NCI-H524 (cell line): ENCODE measurements at places on chromosomes 5 and 9.

DNA sequence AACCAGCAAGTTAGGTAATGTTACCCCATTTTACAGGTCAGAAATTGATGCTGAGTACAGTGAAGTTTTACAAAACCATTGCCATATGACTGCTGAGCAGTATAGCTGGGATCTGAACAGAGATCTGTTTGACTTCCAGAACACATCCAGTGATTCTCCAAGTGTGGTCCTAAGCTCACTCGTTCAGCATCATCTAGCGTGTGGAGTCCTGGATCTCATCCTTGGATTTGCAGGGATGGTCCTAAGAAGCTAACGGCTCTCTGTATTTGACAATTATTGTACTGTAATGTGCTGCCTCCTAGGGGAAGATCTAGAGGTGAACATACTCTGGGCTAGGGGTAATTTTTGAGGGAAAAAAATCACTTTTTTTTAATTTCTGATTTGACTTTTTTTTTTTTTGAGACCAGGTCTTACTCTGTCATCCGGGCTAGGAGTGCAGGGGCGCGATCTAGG lies 1.4 kb downstream of the SLC26A2 start:
- no peak for DNase-seq

DNA sequence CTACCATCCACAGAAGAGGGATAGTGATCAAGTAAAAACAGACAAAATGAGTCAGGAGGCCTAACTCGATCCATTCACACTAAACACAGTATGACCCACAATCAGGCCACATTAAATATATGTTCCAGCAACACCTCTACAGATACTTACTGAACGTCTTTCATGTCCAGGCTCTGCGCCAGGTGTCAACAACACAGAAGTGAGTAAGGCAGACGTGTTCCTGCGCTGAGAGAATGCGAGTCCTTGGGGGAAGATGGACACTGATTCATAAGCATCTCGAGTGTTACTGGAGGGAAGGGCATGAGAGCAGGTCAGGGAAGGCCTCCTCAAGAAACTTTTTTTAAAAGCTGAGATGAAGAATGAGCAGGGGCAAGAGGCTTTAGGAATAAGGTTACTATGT lies 164.3 kb upstream of the CLINT1 start:
- DNase-seq, result no peak

- DNase-seq, result no peak
Observed at GRCh38 chr5:6703806-6704205, 9.4 kb upstream of the TENT4A start.

GRCh38 chr5:166883016-166883415 lies 1408.4 kb upstream of the WWC1 start:
- DNase-seq, result no peak

DNA sequence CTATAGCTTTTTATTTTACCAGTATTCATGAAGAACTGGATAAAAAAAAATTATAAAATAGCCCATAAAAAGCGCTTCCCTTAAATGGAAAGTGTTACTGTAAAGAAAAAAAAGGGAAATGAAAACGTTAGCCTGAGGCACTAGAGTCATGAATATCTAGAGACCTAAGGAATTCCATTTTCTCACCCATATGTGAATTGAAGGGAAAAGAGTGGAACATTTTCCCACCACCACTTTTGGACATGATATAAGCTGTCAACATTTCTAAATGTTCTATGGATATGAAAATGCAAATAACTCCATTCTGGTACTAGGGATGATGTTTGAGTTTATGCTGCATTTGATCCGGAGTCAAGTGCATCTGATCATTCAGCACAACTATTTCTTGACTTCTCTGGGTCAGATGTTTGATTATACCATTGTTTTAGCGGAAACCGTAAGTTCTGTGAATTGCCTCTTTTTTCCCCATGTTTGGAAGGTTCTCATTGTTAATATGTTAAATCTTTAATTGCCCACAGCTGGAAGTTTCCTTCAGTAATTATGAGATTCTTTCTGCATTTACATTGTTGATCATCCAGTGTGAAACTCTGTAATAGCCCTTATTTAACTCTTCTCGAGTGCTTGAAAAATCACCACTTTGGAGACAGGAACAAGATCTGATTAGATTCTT lies 467.4 kb upstream of the SEMA6A start:
- DNase-seq, result no peak

- DNase-seq, result no peak
Observed at GRCh38 chr5:53642061-53642460, 81.6 kb downstream of the NDUFS4 start.

GRCh38 chr9:27248702-27249101 lies 48.2 kb downstream of the EQTN start:
- no peak for DNase-seq

GRCh38 chr5:111996574-111996973 lies 239.6 kb upstream of the NREP start:
- DNase-seq, result no peak

DNA sequence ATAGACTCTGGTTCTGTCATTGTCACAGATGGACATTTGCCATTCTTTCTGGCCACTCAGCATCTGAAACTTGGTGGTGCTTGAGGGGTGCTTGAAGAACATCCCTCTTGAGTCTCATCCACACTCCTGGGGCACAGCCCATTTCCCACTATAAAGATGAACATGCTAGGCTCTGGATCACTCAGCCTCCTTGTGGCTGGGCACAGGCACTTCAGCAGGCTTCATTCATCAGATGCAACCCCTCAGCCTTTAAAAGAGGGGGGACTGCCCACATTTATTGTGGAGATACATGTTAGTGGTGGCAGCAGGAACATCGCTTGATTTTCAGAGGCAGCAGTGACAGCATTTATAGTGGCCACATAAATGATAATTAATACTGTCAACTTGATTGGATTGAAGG lies 124.7 kb upstream of the NIPBL start:
- DNase-seq, result peak; percentile 24

DNA sequence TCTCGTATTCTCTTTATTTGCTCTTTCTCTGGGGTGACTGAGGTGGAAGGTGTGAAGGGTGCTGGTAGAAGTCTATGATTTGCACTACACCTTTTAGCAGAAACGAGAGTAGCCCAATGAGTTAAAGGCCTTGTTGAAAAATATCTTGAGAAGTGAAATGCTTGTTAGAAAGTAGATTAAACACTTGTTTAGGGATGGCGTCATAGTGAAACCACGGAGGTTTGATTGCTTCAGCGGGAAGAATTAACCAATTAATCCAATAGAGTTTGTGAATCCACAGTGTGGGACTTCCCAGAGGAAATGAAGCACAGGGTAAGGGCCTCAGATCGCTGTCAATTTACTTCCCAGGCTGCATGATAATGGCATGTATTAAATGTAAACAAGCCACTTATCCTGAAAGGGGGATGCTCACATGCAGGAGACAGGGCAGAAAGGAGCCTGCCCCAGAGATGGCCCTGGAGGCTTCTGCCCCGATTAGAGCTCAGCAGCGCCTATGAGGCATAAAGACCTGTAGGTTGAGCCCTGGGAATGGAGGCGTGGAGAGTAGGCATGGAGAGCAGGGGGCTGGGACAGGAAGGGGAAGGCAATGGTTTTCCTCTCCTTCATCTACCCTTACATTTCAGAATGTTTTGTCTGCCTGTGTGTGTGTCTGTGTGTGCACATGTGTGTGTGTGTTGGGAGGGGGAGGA lies 1.5 kb downstream of the FAM170A start:
- DNase-seq, result no peak

- no peak for DNase-seq
Observed at GRCh38 chr5:97839341-97840086, 656.5 kb upstream of the RIOK2 start.

DNA sequence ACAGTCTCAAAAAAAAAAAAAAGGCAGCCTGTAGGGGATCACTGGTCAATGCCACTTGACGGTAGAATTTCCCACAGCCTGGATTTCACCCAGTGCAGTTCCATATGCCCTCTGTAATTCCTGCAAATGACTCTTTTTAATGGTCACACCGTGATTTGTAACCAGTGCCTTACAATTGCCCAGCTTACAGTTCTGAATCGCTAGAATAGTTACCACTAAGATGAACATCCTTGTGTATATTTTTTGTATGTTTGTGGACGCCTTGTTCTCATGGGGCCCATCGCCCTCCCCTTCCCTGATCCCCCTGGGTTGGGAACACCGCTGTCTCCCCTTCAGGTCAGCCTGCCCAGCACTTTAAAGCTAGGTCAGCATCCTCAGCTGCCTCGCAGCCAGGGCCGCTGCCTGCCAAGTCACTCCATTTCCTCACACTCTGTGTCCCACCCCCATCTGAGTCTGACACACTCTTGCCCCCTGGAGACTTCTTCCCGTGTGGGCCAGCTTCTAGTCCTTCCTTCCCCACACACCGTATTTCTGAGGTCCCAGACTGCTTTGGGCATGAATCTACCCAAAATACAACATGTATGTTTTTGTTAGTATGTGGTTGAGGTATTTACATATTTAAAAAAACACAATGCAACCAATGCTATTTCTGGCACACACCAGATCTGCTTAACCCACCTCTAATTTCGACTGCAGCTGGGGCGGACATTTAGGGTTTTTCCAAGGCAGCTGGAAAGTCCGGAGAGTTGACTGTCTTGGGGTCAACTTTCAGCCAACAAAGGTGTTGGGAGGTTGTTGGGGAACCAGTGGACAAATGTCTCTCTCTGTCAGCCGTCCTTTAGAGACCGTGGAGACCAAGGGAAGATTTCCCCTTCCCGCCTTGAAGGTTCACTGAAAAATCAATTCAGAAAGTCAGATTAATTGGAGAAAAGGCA lies 120.5 kb upstream of the NEK6 start:
- DNase-seq, result no peak

- DNase-seq, result peak; percentile 28
Observed at GRCh38 chr5:154478752-154479159, 729 bp upstream of the HAND1 start.

GRCh38 chr5:174271316-174271715 lies 225.8 kb downstream of the NSG2 start:
- no peak for DNase-seq

- no peak for DNase-seq
Observed at GRCh38 chr5:179224741-179225140, 120.5 kb downstream of the ADAMTS2 start.

DNA sequence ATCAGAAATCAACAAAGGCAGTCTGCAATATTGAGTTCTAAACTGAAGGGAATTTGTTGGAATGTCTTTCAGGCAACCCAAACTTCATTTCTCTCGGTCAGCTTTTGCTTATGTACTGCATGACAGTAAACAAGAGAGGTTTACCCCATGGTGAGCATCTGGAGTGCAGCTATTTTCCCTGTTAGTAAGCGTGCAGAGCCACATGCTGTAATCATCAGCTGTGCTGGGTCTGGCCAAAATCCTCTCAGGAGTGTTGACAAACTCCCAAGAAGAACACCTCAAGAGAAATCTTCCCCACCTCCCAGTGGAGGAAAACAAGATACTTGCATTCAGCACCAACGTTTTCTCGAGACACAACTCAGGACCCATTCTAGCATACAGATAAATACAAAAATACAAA lies 83.6 kb upstream of the ADAMTSL1 start:
- DNase-seq, result no peak

DNA sequence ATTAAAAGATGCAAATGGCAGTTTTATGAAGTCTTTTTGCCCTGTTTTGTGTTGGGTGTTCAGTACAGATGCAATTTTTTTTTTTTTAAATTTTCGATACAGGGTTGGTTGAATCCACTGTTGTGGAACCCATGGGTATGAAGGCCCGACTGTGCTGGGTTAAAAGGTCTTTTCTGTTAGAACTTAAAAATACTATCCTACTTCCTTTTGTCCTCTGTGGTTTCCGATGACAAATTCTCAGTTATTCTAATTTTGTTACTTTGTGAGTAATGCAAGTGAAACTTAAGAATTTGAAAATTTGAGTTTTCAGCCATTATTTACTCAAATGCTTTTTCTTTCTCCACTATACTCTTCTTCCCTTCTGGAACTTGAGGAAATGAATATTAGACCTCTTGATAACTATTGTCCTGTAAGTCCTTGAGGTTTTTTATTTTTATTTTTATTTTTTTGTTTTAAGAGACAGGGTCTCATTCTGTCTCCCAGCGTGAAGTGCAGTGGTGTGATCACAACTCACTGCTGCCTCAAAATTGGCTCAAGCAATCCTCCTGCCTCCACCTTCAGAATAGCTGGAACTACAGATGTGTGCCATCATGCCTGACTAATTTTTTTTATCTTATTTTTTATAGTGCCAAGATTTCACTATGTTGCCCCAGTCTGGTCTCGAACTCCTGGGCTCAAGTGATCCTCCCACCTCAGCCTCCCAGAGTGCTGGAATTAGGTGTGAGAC lies 67.5 kb downstream of the ZCCHC7 start:
- DNase-seq, result no peak

DNA sequence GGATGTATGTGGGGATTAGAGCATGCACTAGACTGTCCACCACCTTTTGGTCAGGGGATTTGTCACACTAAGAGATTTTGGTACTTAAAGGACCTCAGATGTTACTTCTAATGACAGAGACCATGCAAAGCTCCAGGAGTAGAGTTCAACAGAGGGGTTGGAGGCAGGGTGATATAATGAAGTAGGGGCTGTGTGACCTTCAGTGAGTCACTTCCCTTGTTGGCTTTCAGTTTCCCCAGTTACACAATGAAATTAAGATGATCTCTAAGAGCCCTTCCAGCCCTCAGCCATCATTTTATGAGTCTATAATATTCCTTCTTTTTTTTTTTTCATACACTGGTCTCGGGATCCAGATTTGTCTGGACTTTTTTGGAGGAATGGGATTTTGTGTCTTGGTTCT lies 26.8 kb downstream of the GLRA1 start:
- no peak for DNase-seq

DNA sequence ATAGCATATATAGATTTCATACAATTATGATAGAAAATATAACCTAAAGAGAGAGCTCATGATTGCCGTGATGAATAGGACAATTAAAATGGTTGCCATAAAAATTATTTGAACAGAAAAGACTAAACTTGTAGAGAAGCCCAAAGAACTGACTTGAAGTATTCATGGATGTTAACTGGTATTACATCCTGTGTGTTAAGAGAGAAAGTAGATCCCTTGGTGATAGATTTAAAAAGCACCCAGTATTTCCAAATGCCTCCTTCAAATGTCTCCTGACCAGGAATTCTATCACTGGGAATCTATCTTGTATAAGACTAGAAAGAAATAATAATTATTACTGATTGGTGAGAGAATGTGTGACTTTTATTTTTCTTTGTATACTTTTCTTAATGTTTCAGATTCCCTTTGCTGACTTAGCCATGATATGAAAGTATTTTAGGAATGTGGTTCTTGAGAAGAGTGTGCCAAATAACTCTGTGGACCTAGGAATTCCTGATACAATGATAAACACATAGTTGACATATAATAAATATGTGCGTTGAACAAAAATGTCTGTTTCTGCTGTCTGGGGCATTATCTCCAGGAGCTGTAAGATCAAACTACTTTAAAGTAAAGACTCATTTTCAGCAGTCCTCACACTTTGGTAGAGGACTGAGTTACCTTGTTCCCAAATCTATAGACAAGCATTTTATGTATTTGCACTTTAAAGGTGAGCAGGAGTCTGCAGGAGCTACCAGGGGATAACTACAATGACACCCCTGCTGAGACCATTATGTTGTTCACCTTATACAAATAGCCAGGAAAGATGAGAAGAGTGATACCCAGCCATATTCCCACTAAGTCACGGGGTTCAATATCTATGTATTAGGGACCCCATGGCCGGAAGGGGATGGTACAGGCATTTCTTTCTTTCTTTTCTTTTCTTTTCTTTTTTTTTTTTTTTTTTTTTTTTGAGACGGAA lies 211.1 kb upstream of the TLE4 start:
- no peak for DNase-seq

GRCh38 chr9:83209188-83209731 lies 146.3 kb upstream of the RASEF start:
- DNase-seq, result no peak
